Daoy (cell line): ENCODE measurements at places on chromosomes 1 and 21. TPM values are rescaled to one million over a fixed set of nuclear protein-coding genes. Genes with fewer than 3 reads are reported as not detected.

- peak; percentile 63 for DNase-seq
Measured at GRCh38 chr1:153422450-153423068, 6.2 kb downstream of the S100A7A start.

DNA sequence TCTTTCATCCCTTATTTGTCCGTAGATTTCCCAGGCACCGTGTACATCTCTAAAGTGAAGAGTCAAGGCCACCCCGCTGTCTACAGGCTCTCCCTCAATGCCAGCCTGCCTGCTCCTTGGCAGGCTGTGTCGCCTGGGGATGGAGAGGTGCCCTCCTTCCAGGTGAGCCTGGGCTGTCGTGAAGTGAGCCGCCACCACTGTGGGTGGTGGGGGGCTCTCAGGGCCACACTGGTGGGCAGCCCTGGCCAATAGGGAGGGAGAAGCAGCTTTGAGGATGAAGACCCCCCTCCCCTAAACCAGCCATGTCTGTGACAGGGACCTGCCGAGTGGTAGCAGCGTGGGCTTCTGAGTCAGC is 46.2 kb downstream of the DISP3 start:
- DNase-seq, result no peak

DNA sequence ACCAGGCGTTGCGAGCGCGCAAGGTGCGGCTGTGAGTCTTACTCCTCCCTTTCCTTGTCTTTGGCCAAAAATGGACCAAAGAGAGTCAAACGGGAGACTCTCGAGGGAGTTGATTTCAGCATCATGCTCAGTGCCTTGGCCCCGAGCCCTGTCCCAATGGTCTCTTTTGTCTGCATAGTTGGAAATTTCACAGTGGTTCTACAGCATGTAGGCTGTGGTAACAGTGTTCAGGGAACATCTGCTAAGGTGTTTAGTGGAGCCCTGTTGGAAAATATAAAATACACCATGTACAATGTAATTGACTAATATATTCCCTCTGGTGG is 2.7 kb downstream of the CACNA1E start:
- DNase-seq, result no peak

DNA sequence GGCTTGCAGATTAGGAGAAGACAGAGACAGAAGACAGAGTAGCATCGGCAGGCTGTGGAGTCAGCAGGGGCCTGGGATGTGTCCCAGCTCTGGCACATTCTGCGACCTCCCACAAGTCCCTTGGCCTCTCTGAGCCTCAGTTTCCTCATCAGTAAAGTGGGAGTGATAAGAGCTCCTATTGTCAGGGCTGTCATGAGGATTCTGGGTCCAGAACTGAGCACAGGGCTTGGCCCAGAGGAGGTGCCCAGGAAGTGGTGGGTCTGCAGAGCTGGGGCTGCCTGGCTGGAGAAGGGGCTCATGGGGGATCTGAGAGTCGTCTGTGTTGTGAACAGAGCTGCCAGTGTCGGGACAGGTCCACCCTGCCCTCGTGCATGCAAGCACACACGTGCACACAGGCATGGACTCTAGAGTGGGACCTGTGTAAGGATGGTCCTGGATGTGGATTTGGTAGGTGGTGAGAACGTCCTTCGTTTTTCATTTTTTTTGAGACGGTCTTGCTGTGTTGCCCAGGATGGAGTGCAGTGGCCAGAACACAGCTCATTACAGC is 262.9 kb downstream of the PTPRU start:
- DNase-seq, result no peak

- DNase-seq, result peak; percentile 29
Measured at GRCh38 chr1:17292299-17293160, 15.5 kb upstream of the PADI4 start.

DNA sequence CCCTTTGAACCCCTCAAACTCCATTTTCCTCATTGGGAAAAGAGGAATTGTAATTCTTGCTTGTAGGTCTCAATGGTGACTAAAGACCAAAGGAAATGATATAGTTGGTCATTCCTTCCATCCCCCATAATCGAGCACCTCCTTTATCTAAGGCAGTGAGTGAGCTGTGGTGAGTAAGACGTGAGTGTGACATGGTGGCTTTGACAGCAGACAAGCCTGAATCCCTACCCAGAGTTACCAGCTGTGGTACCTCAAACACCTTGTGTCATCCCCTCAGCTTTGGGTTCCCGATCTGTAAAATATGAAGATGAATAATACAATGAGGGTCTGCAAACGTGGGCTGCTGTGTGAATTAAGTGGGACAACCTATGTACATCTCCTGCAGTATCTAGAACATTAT is 8.4 kb downstream of the TRAF5 start:
- DNase-seq, result peak; percentile 24

The IGSF3 gene
- total RNA-seq, result 22.4 and 24.6 TPM in 2 replicates

DNA sequence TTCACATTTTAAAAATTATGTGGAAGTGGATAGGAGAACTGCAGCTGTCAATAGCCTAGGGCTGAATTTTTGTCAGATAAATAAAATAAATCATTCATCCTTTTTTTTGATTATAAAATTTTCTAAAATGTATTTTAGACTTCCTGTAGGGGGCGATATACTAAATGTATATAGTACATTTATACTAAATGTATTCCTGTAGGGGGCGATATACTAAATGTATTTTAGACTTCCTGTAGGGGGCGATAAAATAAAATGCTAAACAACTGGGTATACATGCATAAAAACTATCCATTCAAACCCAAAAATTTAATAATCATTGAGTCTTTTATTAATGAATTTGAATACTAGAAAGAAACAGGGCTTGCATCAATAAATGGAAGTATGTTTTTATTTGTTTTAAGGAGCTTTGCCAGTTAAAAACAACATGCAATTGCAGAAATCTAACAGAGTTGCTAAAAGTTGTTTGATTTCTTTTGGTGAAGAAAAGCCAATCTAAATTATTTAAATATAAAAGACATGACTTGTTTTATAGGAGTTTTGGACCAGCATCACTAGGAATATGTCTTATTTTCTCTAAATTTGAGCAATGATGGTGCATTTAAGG is 31.4 kb downstream of the CLCA1 start:
- no peak for DNase-seq
